ENCODE measurements at places on chromosomes 13 and 19.

GRCh38 chr19:48587387-48587786 lies 19.2 kb upstream of the SPACA4 start:
- DNase-seq, result no peak

- DNase-seq, result peak; percentile 53
Observed at GRCh38 chr19:46515879-46516350, 20.2 kb upstream of the PNMA8B start.

- no peak for DNase-seq
Observed at GRCh38 chr13:90800082-90800746, 547.3 kb upstream of the MIR17HG start.

- DNase-seq, result no peak
Observed at GRCh38 chr13:67341406-67341805, 111.3 kb upstream of the PCDH9 start.

GRCh38 chr13:104006625-104007075 lies 940.4 kb upstream of the SLC10A2 start:
- no peak for DNase-seq

GRCh38 chr13:113777311-113778260 lies 18.6 kb downstream of the TMEM255B start:
- DNase-seq, result peak; percentile 29

DNA sequence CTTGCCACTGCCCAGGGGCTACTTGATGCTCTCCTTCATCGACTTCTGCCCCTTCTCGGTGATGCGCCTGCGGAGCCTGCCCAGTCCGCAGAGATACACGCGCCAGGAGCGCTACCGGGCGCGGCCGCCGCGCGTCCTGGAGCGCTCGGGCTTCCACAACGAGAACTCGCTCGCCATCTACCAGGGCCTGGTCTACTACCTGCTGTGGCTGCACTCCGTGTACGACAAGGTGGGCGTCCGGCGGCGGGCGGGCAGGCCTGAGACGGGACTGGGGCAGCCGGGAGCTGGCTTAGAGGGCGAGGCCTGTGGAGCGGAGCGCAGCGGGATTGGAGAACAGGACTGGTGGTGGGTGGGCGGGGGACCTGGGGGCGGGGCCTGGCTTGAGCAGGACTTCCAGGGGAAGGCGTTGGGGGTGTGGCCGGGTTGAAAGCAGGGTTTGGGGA lies 12.7 kb upstream of the PSMD8 start:
- DNase-seq, result peak; percentile 86

DNA sequence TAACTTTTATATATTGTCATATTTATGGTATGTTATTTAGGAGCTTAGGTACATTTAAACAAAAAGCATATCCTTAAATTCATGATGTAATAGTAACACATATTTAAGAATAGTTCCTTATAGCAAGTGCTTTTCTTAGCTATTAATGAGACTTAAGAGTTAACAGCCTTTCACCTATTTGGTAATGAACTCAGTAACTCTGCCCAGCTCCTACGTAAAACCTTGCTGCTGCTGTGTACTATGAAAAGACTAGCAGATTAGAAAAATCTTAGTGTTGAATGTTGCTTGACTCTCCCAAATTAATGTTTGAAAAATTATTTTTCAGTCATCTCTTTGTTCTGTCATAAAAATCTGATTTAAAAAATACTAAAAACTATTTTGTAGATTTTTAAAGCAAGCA lies 6.9 kb downstream of the GPR180 start:
- no peak for DNase-seq

- DNase-seq, result no peak
Observed at GRCh38 chr13:76994281-76994680, 2.4 kb downstream of the CLN5 start.

DNA sequence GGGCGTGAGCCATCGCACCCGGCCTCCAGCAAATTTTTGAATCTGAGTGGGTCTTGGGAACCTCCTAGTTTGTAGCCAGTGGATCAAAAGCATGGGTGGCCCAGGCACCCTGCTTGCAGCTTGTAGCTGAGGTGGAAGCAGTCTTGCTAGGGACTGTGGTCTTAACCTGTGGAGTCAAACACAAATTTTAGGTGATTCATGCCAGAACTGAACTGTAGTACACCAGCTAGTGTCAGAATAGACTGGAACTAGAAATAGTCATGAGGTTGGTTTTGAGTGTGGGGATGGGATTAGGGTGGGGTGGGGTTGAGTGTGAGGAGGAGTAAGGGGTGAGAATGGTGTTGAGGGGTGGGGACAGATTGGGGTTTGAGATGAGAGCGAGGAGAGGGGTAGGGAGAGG lies 5.8 kb downstream of the LIM2 start:
- no peak for DNase-seq

GRCh38 chr19:49684251-49684982 lies 5.0 kb upstream of the ADM5 start:
- no peak for DNase-seq

DNA sequence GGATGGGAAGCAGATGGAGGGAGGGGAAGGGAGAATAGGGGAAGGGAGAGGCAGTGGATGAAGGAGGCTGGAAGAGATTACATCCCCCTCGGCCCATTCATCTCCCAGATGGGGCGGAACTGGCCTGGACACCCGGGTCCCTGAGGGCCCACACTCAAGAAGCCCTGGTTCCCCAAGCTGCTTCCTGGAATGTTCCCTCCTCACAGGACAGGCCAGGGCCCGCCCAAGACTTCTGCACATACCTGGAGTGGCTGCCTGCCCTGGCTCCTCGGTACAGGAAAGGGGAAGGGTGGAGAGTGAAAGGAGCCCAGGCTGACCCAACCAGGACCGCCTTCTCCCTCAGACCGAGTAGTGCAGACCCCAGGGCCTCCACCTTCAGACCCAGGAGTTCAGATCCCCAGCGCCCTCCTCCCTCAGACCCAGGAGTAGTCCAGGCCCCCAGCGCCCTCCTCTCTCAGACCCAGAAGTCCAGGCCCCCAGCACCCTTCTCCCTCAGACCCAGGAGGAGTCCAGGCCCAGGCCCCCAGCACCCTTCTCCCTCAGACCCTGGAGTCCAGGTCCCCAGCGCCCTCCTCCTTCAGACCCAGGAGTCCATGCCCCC lies 489 bp downstream of the NTF4 start:
- no peak for DNase-seq

GRCh38 chr13:57933606-57934005 lies 302.1 kb downstream of the PCDH17 start:
- DNase-seq, result no peak

DNA sequence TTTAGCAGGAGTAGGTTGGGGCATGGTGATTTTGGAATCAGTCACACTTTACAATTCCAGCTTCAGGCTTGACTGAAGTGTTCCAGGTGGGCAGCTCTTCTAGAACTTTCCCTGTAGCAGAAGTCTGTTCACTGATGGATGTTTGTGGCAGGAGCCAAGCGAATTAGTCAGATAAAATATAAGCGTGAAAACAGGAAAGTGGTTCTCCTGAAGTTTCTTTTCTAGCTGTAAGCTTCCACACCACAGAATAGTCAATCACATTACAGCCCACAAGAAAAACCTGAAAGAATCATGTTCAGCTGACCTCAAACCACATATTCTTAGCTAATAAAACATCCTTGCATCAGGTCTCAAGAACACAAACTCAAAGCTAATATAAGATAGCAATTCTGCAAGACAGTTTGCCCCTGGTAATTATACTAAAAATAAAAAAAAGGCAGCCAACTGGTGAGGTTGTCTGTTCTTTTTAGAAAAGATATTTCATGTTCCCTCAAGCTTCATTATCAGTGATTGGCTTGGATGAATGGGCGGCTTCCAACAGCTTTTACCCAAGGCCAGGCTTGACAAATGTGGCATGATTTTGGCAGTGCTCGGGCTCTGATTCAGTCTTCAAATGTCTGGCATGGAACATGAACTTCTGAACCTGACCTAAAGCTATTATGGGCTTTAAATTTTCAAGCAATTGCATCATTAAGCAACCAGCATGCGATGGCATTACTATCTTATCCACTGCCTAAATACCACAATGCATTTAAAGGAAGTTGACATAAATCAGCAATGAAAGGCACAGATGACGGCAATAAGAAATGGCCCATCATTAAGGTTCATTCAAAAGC lies 136.8 kb downstream of the DCLK1 start:
- no peak for DNase-seq

- DNase-seq, result no peak
Observed at GRCh38 chr19:7811989-7812388, 18.0 kb upstream of the EVI5L start.

- no peak for DNase-seq
Observed at GRCh38 chr19:9727644-9728043, 40.9 kb downstream of the ZNF846 start.

GRCh38 chr13:110398564-110399507 lies 91.8 kb downstream of the COL4A2 start:
- no peak for DNase-seq

- no peak for DNase-seq
Observed at GRCh38 chr13:26198116-26198515, 24.0 kb downstream of the RNF6 start.

GRCh38 chr13:113477724-113478123 lies 12.8 kb downstream of the DCUN1D2 start:
- no peak for DNase-seq

GRCh38 chr19:281156-281853 lies 9.9 kb downstream of the PLPP2 start:
- no peak for DNase-seq

GRCh38 chr13:28559636-28560259 lies 64.8 kb upstream of the FLT1 start:
- no peak for DNase-seq

DNA sequence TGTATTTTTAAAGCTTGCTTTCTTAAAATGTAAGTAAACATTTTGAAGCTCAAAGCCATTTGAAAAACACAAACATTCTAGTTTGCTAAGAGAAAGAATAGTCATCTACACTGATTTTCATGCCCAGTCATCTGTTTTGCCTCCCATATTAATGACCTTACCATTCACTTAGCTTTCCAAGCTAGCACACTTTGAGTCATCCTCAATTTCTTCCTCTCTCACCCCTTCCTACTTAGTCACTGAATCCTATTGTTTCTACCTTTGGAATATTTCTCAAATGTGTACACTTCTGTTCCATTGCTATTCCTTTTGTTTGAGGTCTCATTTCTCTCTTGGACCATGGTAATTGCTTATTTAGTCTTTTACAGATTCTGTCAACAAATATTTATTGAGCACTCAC lies 7.3 kb upstream of the HS6ST3 start:
- no peak for DNase-seq

DNA sequence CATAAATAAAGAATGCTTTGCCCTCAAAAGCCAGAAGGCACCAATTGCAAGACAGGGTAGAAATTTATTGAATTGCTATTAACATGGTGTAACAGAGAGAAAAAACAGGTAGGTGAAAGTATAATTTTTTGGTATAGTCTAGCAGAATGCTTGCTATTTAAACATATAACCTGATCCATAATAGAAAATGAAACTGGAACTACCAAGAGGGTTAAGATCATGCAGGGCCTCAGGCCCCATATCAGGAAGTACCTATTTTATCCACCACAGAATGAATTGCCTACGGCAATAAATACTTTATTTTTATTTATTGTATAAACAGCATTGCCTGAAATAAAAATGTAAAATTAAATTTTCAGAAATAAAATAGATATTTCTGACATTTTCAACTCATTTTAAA lies 159.5 kb downstream of the PRR20E start:
- DNase-seq, result no peak

DNA sequence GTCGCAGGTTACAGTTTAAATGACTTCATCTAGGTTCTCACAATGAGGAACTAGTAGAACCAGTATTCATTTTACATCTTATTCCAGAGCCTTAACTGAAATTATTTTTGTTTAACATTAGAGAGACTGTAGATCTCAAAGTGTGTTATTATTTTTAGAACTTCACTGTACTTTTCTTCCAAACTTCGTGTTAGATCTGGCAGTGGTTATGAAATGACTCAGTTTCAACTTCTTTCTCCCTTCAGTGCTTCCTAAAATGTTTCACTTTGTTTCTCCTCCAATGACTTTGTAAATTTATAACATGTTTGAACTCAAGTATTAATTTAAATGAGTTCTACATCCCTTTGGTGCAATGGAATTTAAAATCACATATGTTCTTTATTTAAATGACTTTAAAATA lies 139.3 kb downstream of the PCDH9 start:
- DNase-seq, result no peak

DNA sequence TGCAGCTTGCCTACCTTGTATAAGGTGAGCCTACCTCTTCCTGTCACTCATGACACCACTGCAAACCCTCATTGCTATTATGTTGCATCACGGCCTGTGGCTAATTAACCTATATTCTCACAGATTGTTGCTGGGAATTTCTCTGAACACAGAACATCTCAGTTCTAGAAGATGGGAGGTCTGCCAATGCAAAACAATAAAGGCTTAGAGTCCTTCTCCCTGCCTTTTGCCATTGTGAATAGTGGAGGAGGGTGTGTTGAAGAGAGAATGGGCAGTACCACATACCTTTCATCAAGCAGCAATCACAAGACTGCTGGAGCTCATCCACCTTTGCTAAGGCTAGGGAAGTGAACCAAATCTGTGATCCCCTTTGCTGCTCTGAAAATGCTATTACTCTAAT lies 34.4 kb downstream of the WDFY2 start:
- DNase-seq, result no peak

- DNase-seq, result no peak
Observed at GRCh38 chr19:52739576-52739975, 4.7 kb upstream of the ZNF611 start.

GRCh38 chr13:51034906-51035305 lies 76.2 kb downstream of the C13orf42 start:
- DNase-seq, result no peak

DNA sequence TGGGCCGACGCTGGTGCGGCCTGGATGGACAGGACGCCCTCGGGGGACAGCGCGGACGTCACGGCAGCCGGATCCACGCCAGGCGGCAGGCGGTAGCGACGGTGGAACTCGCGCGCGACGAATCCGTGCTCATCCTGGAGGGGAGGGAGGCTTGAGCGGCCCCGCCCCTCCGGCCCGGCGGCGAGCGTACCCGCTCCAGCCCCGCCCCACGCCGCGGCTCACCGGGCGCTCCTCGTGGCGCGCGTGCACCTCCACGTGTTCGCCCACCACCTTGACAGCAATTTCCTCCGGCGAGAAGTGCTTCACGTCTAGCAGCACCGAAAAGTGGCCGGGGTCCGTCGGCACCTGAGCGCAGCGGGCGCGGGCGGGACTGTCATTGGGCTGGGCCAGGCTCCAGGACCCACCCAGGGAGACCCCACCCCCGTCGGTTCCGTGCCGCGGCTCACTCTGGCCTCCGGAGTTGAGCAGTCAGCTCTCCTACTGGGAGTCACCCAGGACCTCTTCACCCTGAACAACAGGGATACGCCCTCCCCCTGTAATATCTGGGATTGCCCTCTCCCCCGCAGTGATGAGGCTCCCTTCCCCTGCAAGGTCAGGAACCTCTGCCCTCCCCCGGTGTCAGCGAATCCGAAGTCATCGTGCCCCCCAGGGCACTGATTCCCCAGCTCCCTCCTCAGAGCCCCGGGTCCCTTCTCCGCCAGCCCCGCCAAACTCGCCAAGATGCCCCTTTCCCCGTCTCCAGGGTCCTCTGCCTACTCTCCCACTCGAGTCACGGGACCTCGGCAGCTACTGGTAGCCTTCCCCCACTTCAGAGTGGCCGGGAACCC lies 1.1 kb downstream of the HSPB6 start:
- peak; percentile 62 for DNase-seq

- no peak for DNase-seq
Observed at GRCh38 chr19:27681972-27682371, 1531.0 kb downstream of the UQCRFS1 start.

Data from activated naive CD4-positive, alpha-beta T cell treated with anti-CD3 and anti-CD28 coated beads, Interleukin-2, amount 10 ng/mL, durations not matched to agents 7 days and 5 days (primary cell).